ENCODE measurements at places on chromosomes 6 and 20. TPM values are rescaled to one million over a fixed set of nuclear protein-coding genes. Genes with fewer than 3 reads are reported as not detected.

The CRYBG1 gene
- 18.0 TPM for total RNA-seq

The HLA-G gene
- total RNA-seq: not detected

The MYLK4 gene
- 0.19 TPM for total RNA-seq

The PABPC1L gene
- total RNA-seq: 75.0 TPM

The TMEM151B gene
- total RNA-seq: 0.03 TPM

The WDR27 gene
- total RNA-seq: 46.4 TPM

The CPNE5 gene
- 0.26 TPM for total RNA-seq

The MAFB gene
- 0.40 TPM for total RNA-seq

The ESR1 gene
- not detected for total RNA-seq

The LIN28B gene
- 3.6 TPM for total RNA-seq

The KIF25 gene
- total RNA-seq: not detected

The CTAGE9 gene
- not detected for total RNA-seq

The C20orf202 gene
- total RNA-seq: not detected

The PPP2R5D gene
- 34.3 TPM for total RNA-seq

The SOX4 gene
- 5.4 TPM for total RNA-seq

The PLTP gene
- total RNA-seq: 78.4 TPM

The KIAA1755 gene
- 4.4 TPM for total RNA-seq

The UBR2 gene
- 12.4 TPM for total RNA-seq

The CFAP61 gene
- total RNA-seq: 0.13 TPM

The HUS1B gene
- 0.87 TPM for total RNA-seq

The IP6K3 gene
- total RNA-seq: not detected

The CMTR1 gene
- 30.1 TPM for total RNA-seq

The TSBP1 gene
- 0.08 TPM for total RNA-seq

The MYH7B gene
- total RNA-seq: 0.04 TPM

The SLC22A2 gene
- total RNA-seq: not detected

The AIG1 gene
- 30.6 TPM for total RNA-seq

The DEFB124 gene
- total RNA-seq: not detected

The CAGE1 gene
- total RNA-seq: 0.03 TPM

The C20orf144 gene
- total RNA-seq: 0.04 TPM

The TMEM181 gene
- 17.7 TPM for total RNA-seq

The PHACTR1 gene
- total RNA-seq: 0.23 TPM

The RARS2 gene
- 21.4 TPM for total RNA-seq

The VSX1 gene
- total RNA-seq: not detected

The NOX3 gene
- total RNA-seq: 0.93 TPM

The GSS gene
- 137 TPM for total RNA-seq

The DDX43 gene
- not detected for total RNA-seq

The SAMD3 gene
- 0.19 TPM for total RNA-seq

The ZNF334 gene
- total RNA-seq: 4.0 TPM

Measured in A375 (cell line).